ENCODE measurements at places on chromosomes 1 and 21. TPM values are rescaled to one million over a fixed set of nuclear protein-coding genes. Genes with fewer than 3 reads are reported as not detected.
A peak's percentile ranks its signal among the peaks of the same experiment; 100 is the strongest.

GRCh38 chr1:10502206-10502605, 27.5 kb downstream of the PEX14 start:
- no peak for DNase-seq

- DNase-seq, result no peak
Measured at GRCh38 chr1:53349369-53349835, 21.5 kb upstream of the LRP8 start.

GRCh38 chr1:231885209-231885854, 258.7 kb downstream of the DISC1 start:
- peak; percentile 88 for DNase-seq

DNA sequence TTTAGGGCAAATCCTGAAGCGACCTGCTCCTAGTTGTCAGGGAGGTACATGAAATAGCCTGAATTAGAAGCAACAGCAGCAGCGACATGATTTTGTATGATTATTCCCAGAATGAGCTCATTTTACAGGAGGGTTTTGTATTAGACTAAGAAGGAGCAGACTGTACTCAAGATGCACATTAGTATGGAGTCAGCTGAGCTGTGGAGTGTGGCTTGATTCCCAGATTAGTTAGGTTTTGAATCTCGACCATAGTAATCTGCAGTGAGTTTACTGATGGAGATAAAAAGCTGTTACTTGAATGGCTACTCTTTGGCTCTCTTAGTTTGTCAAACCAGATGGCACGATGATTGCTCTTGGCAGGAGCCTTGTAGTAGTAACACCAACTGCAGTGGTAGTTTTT, 143.1 kb downstream of the PHTF1 start:
- DNase-seq, result no peak

GRCh38 chr21:45104560-45104959, 30.2 kb downstream of the ADARB1 start:
- DNase-seq, result no peak

DNA sequence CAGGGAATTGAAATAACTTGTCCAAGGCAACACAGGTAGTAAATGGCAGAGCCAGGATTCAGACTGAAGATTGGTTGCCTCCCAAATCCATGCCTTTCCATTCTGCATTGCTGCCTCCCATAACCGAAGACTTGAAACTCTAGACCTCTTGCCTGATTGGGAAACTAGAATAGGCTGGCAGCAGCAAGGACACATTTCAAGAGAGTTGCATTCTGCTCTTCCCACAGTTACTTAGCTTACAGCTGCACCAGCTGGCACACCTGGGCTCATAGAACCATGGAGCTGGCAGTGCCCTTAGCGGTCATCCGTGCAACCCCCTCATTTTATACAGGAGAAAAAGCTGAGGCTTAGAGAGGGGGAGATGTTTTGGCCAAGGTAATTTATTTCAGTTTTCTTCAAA, 8.0 kb downstream of the TRNAU1AP start:
- DNase-seq, result no peak

DNA sequence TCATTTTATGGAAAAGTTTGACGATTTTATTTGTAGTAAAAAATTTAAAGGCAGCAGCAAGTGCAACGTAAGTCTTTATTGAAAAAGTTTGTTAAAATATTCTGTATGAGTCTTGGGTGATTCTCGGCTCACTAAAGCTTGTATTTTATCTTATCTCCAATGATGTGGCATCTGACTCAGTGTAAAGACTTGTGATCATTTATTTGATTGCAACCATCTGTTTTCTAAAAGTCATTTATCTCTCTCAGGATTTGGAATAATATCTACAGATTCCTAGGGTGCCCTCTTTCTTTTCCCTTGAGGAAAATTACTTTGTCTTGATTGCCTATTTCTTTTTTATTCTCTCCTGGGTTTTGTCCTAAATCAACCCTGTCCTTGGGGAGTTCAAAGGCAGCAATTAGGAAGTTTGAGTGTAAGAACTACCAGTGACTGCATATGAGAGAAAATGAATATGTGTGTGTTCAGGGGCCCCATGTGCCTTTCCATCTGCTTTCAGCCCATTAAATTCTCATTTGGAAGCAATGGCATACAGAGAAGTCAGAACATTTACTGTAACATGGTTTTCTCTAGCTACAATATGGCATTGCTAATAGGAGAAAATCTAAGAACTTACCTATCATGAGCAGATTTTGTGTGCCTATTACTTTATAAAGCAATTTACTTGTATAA, 575.0 kb upstream of the CHRM3 start:
- no peak for DNase-seq

- DNase-seq, result no peak
Measured at GRCh38 chr21:32957545-32957944, 68.2 kb upstream of the OLIG2 start.

GRCh38 chr1:112308716-112309115, 87.3 kb upstream of the CTTNBP2NL start:
- no peak for DNase-seq

GRCh38 chr1:44581205-44581604, 93.1 kb downstream of the TMEM53 start:
- DNase-seq, result no peak

- no peak for DNase-seq
Measured at GRCh38 chr1:175591083-175591743, 152.2 kb downstream of the TNR start.

DNA sequence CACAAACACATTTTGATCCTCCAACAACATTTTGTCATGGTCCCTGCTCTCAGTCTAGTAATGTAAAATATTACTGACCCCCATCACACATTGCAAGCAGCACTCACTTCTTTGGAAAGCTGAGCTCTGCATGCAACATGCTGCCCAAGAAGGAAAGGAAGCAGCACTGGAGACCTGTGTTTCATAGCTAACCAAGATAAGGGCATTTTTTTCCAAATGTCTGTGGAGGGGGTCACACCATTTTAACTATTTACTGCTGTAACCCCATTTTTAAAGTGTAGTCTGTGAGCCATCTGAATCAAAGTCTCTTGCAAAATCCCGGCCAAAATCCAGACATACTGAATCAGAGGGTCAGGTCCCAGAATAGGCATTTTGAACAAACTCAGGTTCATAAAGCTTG, 4.5 kb upstream of the RASSF5 start:
- DNase-seq, result peak; percentile 31

- DNase-seq, result peak; percentile 49
Measured at GRCh38 chr1:192506741-192507155, 68.8 kb upstream of the RGS1 start.

GRCh38 chr1:228765168-228765946, 30.1 kb downstream of the RHOU start:
- DNase-seq, result peak; percentile 24

GRCh38 chr1:78153092-78153736, 107.4 kb downstream of the GIPC2 start:
- DNase-seq, result no peak

DNA sequence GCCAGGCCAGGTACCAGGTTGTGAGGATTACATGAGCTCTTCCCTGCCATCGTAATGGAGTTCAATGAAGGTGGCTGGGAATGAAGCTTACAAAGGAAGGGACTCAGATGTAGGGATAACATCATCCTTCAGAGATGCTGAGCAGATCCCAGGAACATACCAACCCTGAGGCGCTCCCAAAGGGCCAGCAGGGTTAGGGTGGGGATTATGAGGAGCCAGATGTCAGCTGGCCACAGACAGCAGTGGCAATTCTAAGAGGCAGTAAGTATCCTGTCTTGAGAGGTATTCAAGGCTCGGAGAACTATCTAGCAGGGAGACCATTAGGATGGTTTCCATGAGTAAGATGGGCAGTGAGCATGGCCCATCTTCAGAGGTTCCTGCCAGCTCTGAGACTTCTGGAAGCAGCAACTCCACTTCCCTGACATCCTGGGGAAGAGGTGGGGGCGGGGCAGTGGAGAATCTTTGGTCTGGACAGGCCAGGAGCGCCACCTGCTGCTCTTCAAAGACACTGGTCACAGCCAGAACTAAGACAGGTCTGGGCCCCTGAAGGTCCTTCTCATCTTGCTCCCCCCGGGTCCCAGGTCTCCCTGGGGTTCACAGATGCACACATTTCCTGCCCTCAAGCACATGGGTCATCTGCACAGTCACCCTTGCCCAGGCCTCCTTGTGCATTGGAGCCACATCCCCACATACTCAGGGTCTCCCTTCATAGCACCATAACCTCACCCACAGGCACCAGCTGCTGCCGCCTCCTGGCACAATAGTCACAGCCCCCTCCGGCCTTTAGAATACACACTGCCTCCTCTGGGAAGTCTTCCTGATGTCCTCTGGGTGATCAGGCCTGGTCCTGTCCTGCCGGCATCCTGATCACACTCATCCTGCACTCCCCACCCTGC, 2.7 kb upstream of the SDC3 start:
- DNase-seq, result peak; percentile 89

DNA sequence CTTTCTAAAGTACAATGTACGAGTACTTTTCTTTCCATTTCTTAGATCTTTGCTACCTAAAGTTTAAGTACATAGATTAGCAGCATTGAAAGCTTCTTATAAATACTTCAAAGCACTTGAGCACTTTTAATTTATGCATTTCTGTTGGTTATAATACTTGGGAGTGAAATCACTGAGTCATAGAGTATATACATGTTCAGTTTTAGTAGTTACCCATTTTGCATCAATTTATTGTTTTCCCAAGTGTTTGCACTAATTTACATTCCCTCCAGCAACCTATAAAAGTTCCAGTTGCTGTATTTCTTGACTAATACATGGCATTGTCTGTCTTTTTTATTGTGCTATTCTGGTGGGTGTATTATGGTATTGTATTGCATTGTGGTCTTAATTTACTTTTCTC, 20.3 kb downstream of the PRKAA2 start:
- no peak for DNase-seq

DNA sequence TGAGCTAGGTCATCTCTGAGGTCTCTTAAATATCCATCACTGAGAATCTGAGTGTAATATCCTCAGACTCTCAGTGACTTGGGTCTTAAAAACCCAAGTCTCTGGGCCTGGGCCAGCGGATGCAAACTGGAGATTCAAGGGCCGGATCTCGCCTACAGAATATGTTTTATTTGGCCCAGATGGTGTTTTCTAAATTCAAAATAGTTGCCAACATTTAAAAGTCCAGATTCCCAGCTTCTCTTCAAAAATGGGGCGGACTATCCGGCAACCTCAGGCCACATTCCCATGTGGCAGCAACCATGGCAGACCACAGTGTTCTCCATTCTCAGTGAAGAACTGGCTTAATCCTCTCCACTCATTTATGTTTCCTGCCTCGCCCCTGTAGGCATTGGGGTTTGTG, 12.7 kb upstream of the HEYL start:
- no peak for DNase-seq

Gene LRRN2
- total RNA-seq, result under 0.01 TPM

Gene LCE6A
- total RNA-seq, result not detected

Gene ANGPTL1
- total RNA-seq, result 4.3 TPM

Gene NT5C1A
- total RNA-seq, result not detected

Gene LRRC38
- not detected for total RNA-seq

Gene RPE65
- total RNA-seq, result not detected

Gene ABCA4
- 0.43 TPM for total RNA-seq

Gene TNFRSF18
- total RNA-seq, result not detected
